Cardiac septum (tissue), 1 donor: ENCODE measurements at places on chromosomes 1 and 21. TPM values are rescaled to one million over a fixed set of nuclear protein-coding genes. Genes with fewer than 3 reads are reported as not detected.

DNA sequence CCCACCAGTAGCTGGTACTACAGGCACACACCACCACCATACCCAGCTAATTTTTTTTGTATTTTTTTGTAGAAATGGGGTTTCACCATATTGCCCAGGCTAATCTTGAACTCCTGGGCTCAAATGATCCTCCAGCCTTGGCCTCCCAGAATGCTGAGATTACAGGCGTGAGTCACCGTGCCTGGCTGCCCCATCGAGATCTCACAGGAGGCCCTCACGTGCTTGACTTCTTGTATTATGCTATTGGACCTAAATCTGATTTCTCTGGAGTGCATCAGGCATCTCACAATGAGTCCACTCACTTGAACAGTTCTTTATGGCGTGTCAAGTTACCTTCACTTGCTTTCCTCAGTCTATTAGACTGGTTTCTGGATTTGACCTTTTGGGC is 9.3 kb upstream of the RSRP1 start:
- DNase-seq: no peak

The SPATA45 gene
- not detected for total RNA-seq

The GNAT2 gene
- not detected for total RNA-seq

GRCh38 chr1:171090604-171091003 is at the start of gene FMO3:
Gene FMO3 (plus strand): TSS chr1:171090905. CDS start chr1:171092659, 1,754 bp downstream.
- no peak for DNase-seq

DNA sequence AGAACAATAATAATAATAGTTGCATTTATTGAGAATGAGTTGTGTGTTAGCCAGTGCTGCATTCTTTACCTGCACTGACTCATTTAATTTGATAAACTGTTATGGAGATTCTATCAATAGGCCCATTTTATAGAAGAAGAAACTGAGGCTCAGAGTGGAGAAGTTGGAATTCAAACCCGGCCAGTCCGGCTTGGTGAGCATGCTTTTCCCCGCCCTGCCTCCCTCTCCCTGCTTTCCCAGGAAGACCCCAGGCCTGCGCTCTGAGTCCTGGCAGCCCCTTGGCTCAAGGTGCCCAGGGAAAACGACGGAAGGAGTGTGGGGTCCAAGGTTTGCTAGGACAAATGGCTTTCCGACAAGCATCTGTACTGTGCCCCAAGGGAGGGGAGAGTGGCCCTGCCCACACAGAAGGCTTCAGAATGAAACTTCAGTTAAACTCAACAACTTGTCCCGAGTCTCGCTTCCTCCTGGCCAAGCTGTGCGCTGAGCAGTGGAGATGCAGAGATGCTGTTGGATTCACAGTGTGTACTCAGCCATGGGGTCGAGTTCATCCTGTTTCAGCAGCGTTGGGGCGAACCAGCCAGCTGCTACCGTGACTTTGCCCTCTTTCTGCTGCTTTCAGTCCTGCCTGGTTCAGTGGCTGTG is 23.3 kb upstream of the PADI6 start:
- DNase-seq: no peak

The GUK1 gene
- 213 TPM for total RNA-seq

DNA sequence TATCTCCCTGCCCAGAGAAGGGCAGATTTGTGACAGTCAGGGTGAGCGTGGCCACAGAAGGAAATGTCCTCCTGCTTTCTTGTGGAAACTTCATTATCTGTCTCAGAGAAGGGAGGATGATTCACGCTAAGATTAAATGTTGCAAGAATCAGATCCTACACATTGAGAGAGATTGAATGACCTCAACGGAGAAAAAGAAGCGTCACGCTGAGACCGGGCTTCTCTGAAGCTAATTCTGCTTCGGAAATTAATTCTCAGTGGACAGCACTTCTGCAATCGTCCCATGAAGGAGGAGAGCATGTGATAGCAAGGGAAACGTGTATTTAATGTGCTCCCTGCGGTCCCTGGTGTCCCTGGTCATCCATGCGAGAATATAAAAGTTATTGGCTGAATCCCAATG is 19.8 kb upstream of the C1orf21 start:
- DNase-seq: no peak

DNA sequence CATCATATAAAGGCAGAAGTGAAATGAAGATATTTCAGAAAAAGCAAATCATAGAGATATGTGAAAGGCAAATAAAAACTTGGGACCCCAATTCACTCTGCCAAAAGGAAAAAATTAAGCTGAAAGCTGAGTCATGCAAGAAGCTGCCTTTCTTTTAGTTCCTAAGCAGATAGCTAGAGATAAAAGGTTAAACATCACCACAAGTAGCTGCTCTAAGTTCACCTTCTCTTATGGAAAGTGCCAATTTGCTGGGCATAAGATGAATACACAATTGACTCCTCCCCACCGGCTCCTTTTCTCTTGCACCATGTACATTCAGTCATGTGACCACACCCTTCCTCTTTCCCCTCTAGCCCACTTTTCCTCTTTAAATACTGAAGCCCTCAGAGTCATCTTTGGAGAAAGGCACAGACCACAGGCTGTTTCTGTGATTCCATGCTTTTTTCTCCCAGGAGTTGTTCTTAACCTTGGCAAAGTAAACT is 5.4 kb upstream of the SUMO3 start:
- no peak for DNase-seq

DNA sequence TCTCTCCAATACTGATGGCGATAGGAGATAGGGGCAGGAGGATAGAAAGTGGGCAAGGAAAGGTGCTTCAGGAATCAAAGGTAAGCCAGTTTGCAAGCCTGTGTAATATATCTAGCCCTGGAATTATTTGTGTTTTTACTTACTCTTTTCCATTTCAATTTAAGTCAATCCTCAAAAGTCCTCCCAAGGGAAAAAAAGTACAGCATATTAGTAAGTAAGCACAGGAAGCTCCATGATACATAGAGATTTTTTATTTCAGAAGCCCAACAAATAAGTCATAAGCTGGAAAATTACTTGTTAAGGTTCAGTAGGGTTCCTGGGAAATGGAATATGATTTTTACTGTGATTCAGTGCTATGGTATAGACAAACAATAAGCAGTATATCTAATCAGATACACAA is 337.7 kb upstream of the DUSP10 start:
- DNase-seq: no peak

DNA sequence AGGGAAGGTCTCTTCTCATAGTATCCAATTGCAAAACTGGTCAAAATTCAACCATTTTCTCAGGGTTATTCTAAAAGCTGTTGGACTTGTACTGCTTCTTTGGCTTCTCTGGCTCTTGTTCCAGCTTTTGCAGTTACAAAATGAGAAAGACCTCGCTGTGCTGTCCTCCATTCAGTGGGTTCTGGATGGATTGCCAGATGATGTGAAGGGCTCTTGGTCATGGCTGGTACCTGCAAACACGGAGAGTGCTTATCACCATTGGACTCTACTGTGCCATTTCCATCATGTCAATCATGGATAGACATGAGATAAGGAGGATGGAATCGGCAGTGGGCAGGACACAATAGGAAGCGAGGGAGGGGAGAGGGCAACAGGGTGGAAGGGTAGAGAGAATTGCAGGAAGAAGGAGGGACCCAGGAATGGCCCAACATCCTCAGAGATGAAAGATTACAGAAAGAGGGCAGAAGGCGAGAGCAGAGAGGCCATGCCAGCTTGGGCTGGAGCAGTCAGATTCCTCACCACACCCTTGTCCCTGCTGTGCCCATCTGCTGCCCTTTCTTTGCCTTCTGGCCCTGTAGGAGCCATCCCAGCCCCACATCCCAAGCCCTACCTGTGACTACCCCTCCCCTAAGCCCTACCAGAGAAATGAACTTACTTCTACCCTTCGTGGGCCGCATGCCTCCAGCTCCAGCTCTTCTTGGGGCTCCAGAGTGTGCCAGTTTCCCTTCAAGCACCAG is 70.3 kb downstream of the HIVEP3 start:
- no peak for DNase-seq

The LCE2C gene
- not detected for total RNA-seq

GRCh38 chr1:157056269-157056668 is 10.7 kb upstream of the ARHGEF11 start:
- DNase-seq: no peak

The TNFAIP8L2 gene
- 0.86 TPM for total RNA-seq

GRCh38 chr1:229249854-229250644 is 20.9 kb upstream of the RAB4A start:
- no peak for DNase-seq

The TMEM269 gene
- not detected for total RNA-seq

The S100A13 gene
- total RNA-seq: 200 TPM

The TPM3 gene
- 364 TPM for total RNA-seq

DNA sequence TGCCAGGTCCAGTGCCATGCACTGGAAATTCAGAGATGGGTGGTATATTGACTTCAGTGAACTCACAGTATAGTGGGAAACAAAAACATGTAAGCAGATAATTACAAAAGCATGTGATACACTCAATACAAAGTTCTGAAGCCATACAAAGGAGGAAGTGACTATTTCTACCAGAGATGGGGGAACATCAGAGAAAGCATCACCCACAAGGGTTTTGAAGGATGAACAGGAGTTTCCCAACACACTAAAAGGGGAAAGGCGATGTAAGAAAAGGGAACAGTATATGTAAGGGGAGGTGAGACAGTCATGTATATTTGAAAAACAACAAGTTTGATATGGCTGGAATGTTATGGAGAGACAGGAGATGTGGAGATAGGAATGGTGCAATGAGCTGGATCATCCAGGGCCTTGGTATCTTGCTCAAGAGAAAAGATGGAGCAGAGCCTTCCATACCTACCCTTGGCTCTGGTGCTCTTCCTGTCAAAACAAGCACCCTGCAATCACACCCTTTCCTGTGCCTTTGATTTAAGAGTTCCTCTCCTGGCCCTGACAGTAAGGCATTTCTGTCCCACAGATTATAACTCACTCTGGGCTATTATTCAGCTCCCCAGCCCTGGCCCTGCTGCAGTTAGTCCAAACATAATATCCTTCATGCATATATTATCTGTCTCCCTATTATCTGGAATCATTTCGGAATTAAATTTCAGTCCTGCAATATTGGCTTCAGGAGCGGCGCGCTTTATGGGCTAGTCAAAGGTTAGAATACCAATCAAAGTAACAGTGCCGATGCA is 60.5 kb downstream of the DMAP1 start:
- DNase-seq: no peak
